Vagina (tissue), 2 donors: ENCODE measurements at places on chromosomes 12 and 14.

- no peak for DNase-seq
Observed at GRCh38 chr14:29102996-29103395, 336.4 kb downstream of the FOXG1 start.

DNA sequence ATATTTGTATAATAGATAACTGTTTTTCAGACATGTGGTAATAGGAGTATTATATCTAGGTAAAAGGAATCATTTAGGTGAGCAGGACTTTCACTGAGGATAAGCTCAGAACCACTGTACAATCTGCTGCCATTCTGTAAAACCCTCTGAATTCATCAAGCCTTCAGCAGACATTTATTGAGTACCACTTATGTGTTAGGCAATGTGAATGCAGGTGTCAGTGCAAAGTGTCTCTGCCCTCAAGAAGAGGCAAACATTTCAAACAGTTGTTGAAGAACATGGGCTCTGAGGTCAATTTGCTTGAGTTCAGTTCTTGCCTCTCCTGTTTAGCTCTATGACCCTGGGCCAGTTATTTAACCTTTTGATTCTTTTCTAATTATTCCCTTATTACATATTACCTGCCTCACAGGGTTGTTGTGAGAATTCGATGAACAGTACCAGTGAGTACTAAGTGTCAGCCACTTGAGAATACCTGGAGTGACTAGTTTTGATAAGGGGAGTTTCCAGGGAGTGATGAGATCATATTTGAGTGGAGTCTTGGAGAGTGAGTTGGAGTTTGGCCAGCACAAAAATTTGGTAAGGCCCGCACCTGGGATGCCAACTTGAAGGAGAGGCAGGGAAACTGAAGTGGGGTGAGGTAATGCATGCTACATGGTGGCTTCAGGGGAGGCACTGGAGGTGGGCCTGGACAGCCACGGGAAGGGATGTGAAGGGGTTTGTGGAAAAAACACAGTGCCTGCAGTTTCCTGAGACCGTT is 33.7 kb downstream of the RASSF8 start:
- DNase-seq = no peak

DNA sequence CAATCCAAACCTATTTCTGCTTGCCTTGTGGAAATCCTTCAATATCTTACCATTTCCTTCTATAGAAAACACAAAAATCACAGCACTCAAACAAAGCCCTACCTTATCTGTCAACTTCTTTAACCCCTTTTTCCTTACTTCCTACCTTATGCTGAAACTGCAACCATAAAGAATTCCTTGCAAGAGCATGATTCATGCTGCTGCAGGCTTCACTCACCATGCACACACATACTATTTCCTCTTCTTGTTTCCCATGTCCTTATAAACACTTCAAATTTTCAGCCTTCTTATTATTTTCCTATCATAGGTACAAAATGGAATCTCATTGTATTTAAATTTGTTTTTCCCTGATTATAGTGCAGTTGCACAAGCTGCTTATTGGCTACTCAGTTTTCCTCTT is 23.3 kb downstream of the LMNTD1 start:
- DNase-seq = no peak

- DNase-seq = no peak
Observed at GRCh38 chr12:62720661-62721330, 214.2 kb downstream of the PPM1H start.

DNA sequence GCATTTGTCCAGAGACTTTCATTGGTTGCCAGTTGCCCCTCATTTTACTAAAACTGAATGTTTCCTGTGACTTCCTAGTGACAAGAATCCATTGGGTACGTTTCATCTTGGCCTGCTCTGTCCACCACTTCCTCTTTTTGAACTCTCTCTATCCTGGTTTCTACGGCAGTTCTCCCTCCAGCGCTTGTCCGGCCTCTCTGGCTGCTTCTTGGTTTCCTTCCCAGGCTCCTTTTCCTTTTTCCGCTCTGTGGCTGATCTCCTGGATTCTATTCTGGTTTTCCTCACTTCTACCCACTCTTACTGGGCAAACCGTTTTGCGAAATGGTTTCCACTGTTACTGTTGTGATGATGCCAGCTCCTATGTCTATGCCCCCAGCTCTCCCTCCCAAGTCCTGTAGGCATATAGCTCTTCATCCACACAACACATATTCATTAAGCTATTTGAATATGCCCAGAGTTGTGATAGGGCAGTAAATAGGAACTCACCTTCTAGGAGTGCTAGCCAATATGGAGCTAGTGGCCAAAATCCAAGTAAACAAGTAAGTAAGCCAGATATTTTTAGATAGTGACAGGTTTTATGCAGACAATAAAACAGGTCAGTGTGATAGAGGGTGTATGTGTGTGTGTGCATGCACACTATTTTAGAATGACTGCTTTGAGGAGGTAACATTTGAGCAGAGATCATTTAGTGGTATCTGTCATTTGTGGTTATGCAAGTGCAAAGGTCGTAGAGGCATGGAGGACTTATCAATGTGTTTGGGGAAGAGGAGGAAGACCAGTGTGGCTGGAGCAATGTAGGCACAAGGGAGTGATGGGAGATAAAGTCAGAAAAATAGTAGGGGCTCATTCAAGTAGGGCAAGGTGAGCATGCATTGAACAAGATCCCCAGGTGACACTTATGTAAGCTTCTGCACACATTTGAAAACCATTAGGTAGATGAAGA is 27.9 kb upstream of the CTDSP2 start:
- DNase-seq = no peak

DNA sequence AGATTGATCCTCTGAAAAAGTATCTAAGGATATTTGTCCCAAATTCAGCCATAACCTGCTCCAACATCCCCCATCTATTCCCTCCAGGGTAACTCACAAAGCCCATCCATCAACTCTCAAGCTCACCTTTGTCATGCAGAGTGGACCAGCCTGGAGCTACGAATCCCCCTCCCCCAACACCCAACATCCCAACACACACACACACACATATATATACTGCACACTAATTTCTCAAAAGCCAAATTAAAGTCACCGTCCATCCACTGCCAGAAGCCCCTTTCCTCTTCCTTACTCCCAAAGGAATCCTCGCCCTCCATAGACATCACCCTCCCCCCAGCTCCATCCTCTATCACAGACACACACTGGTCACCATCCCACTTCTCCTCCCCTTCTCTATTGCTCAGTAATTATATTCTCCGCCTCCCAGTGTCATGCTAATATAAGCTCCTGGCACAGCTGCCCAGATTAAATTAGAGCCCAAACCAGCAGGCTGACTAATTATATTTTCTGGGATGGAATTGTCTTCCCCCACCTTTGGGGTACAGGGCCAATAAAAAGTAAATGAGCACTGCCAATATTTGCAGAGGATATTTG is 13.5 kb upstream of the TESPA1 start:
- DNase-seq = no peak

DNA sequence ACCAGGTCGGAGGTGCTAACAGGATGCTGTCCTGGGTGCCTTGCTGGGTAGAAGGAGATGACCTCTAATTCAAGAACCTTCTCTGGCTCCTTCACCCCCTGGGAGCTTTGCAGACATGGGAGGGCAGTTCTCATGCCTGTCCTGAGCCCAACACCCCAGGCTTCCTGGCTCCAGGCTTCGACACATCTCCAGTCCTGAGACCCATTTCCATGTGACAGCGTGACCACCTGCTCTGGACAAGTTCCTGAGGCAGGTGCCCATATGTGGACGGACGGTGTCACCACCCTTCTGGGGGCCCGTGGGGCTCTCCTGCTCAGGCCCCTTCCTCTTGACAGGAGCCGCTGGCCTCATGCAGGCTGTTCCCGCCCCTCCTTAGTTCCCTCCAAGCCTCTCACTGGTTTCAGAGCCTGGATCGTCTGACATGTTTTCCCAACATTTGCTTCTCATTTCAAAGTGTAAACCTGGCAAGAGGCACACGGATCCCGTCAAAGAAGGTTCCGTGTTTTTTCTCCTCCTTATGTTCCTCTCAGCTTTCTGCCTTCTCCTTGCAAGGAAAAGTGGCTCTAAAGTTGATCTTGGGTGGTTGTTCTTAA is 291.9 kb upstream of the RTL1 start:
- peak; percentile 90 for DNase-seq

DNA sequence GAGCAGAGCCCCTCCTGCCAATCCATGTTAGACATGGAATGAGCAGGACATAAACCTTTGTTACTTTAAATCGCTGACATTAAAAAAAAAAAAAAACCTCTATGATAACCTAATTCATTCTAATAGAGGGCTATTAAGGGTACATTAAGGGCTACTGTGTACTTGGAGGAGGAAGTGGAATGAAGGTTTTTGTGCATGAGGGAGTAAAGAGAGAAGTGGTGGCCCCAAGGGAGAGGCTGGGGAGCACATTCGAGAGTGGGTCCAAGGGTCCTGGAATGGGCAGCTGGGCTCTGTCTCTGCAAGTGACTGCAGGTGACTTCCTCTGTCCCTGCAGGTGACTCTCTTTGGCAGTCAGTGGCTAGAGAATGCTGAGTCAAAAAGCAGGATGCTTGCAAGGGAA is 32.1 kb upstream of the PTGDR start:
- DNase-seq = no peak
